ENCODE measurements at places on chromosomes 5 and 9. TPM values are rescaled to one million over a fixed set of nuclear protein-coding genes. Genes with fewer than 3 reads are reported as not detected.

The GLDC gene
- 1.4 TPM for total RNA-seq

The GRXCR2 gene
- not detected for total RNA-seq

The PCDH12 gene
- 0.14 TPM for total RNA-seq

The MARVELD2 gene
- total RNA-seq = 0.14 TPM

Data from smooth muscle cell of bladder (primary cell).